ENCODE measurements at places on chromosomes 5 and 9.

DNA sequence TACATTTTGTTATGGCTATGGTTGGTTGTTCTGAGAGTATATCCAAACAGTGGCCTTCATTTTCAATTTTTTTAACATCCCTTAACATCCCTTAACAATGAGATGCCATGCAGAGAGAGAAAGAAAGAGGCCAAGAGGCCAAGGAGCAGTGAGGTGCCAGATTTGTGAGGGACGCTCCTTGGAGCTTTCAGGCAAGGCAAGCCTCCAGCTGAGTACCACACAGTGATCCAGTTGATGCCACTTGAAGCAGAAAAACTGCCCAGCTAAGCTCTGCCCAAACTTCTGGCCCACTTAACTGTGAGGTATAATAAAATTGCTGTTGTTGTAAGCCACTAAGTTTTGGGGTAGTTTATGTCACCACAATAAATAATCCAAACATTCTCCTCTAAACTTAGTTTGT lies 22.6 kb upstream of the EMB start:
- no peak for DNase-seq

GRCh38 chr5:122921826-122922225 lies 76.4 kb downstream of the SNX24 start:
- no peak for DNase-seq

GRCh38 chr5:141519605-141520565 lies 31.0 kb downstream of the PCDHGC5 start:
- DNase-seq: no peak

GRCh38 chr5:146699664-146700418 lies 178.7 kb downstream of the PPP2R2B start:
- no peak for DNase-seq

GRCh38 chr9:36934478-36935065 lies 99.5 kb downstream of the PAX5 start:
- no peak for DNase-seq

- no peak for DNase-seq
These were observed 51.7 kb upstream of the MYO10 start for GRCh38 chr5:16987776-16988175.

DNA sequence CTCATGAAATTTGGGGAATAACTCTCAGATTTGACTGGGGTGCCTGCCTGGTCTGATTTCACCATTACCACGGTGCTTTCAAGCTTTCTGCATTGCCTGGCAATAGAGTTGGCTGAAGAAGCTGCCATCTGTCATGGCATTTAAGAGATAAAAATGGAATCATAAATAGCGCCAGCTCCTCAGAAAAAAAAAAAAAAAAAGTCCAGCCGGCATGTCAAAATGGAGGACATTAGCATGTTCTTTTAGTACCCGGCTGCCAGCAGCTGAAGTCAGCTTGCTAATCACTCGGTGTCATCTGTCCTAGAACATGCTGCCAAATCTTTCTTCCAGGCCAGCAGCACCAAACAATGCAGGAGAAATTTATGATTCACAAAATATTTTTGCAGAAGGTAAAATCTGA lies 57.7 kb upstream of the CER1 start:
- no peak for DNase-seq

DNA sequence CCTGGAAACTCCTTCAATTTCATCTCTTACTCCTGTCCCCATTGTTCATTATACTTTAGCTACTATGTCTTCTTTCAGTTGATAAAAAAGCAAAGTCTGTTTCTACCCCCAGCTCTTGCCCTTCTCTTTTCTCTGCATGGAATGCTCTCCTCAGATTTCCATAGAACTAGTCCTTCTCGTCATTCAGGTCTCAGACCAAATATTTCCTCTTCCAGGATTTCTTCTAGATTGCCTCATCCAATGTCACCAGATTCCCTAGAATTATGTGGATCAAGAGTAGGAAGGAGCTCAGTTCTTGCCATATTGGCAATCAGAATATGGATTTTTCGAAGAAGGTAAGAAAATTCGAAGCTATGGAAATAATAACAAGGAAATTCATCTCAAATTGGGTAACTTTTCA lies 176.1 kb downstream of the GABRG2 start:
- DNase-seq: no peak

GRCh38 chr5:73008831-73009230 lies 53.0 kb downstream of the FCHO2 start:
- no peak for DNase-seq

GRCh38 chr9:20811872-20812271 lies 127.8 kb downstream of the FOCAD start:
- no peak for DNase-seq

GRCh38 chr5:39019254-39019653 lies 54.9 kb downstream of the RICTOR start:
- no peak for DNase-seq

- no peak for DNase-seq
These were observed 38.4 kb downstream of the EBF1 start for GRCh38 chr5:159061179-159061796.

- DNase-seq: no peak
These were observed 38.4 kb upstream of the SUSD3 start for GRCh38 chr9:93020151-93020550.

All from LoVo (cell line).